ENCODE measurements at places on chromosomes 4 and X. TPM values are rescaled to one million over a fixed set of nuclear protein-coding genes. Genes with fewer than 3 reads are reported as not detected.

DNA sequence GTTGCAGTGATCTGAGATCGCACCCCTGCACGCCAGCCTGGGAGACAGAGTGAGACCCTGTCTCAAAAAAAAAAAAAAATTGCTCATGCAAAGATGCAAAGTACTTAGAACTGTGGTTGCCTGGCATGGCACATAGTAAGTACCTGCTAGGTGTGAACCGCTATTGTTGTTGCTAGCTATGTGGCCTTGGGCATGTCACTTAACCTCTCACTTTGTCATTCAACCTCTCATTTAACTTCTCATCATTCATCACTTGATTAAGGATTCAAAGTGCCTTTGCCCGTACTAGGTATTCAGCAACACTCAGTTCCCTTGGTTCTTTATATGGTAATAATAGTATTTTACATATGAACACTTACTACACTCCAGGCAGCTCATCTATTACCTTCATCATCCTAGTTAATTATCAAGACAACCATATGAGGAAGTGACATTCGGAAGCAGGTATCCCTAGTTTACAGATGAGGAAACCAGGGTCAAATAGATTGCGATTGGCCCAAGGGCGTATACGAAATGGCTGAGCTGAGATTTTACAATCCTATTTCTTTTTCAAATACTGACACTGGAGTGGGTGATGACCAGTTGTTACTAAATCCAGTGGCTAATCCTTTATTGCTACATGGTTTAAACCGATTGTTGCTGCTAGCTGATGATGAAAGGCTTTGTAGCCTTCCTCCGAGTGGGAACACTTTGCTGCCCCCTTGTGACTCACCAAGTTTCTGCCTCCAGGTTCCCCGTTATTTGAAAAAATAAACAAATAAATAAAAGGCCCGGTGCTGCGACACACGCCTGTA is 28.8 kb upstream of the SOWAHD start:
- peak; percentile 53 for DNase-seq

DNA sequence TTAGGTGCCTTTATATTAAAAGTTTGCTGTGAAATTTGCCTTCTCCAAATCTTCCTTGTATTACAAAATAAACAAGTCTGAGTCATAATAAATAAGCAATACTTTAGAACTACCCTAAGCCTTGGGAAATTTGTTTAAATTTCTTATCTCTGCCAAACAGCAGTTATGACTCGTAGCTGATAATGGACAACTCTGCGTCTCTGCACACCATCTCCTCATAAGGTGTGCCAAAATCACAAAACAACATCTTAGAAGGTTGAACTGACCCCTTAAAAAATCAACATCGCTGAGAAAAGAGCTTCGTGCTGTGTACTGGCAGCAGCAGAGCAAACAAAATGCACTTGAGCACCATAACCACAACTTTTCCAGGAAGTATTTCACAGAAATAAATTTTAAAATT is 22.0 kb downstream of the OR13H1 start:
- no peak for DNase-seq

- DNase-seq = no peak
These were observed 570.7 kb downstream of the BCOR start for GRCh38 chrX:39527025-39527424.

DNA sequence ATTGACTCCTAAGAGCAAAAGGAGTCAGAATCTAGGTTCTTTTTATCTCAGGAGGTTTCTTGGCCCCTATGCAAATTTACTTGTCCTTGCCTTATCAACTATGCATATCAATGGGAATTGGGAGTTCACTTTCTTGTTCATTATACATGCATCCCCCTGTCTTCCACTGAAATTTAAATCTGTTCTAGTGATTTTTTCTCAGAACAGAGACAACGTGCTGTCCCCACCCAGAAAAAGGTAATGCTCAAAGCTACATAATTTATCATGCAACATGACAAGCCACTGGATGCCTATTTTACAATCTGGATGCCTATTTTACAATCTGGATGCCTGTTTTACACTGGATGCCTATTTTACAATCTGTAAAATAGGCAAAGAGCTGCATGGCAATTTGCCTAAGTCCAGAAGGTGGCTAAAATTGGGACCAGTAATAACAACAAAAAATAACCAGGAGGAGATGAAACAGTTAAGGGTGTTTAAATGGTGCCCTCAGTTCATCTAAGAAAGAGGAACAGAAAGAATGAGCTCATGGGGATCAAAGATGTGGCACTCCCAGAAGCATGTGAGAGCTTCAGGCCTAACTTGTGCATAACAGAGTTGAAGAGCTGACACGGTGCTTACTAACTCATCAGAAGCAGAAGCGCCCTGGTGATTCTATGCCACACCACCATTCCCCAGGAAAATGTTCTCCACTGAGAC is 537.8 kb upstream of the BOD1L1 start:
- no peak for DNase-seq

Gene BEX1
- total RNA-seq = 2.4 TPM

All from ureter (tissue), 1 donor.